Renal cortical epithelial cell (primary cell): ENCODE measurements at places on chromosomes 3 and 15. TPM values are rescaled to one million over a fixed set of nuclear protein-coding genes. Genes with fewer than 3 reads are reported as not detected.

- DNase-seq, result no peak
These were observed 24.7 kb downstream of the MAP3K13 start for GRCh38 chr3:185387646-185388045.

ZDHHC23 gene
- 6.6 and 14.6 TPM in 2 replicates for total RNA-seq

- DNase-seq, result no peak
These were observed 136.0 kb downstream of the NR2F2 start for GRCh38 chr15:96466389-96466947.

DNA sequence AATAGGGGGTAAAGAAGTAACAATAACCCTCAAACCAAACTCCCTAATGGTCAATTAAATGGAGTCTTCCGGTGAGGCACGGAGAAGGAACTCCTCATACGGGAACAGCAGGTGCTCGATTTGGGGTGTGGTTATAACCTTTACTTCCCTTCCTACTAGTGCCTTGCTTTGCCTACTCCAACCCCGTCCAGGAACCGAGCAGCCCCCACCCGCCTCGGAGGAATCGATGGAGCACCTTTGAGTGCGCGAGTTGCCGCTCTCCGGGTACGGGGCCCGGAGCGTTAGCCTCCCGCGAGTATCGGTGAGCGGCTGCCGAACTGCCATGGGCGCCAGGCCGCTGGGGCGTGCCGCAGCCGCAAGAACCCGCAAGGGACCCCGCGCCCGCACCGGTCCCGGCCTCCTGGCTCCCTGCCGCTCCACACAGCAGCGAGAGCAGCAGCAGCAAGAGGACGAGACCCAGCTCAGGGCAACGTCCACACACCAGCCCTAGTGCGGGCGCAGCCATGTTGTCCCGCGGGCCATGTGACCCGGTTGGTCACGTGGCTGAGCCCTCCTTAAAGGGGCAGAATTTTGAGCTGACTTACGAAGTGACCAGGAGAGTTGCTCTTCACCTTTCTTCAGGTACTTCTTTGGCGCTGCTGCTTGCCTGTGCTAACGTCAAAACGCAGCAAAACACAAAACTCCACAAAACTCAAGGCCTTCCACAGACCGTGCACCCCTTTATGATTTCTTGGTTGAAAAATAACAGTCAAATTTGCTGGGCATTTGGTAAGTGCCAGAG lies at the start of gene SUMF1:
SUMF1 (minus strand) TSS at position 529 of the 781 bp plus-strand sequence; CDS start at position 505, 24 bp downstream.
- DNase-seq, result peak; percentile 70

ADAMTS17 gene
- total RNA-seq, result 1.4 and 1.5 TPM in 2 replicates

DNA sequence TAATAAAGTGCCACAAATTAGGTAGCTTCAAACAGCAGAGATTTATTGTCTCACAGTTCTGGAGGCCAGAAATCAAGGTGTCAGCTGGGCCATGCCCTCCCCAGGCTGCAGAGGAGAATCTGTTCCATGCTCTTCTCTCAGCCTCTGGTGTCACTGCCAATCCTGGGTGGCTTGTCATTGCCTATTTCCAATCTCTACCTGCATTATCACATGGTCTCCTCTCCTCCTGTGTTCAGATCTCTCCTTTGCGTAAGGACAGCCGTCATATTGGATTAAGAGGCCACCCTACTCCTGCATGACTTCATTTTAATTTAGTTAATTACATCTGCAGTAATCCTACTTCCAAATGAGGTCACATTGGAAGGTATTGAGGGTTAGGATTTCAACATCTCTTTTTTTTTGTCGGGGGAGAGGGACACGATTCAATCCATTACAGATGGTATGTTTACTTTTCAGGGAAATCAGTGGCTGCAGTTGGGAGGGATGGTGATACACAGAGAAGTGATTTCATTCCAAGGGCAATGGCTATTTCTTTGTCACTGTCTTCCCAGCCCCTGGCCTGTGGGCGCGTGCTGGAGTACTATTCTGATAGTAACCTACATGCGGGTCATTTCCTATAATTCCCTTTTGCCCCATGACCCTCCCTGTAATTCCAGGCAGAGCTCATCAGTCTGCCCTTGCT lies 169.4 kb downstream of the MINAR1 start:
- DNase-seq, result no peak

DNA sequence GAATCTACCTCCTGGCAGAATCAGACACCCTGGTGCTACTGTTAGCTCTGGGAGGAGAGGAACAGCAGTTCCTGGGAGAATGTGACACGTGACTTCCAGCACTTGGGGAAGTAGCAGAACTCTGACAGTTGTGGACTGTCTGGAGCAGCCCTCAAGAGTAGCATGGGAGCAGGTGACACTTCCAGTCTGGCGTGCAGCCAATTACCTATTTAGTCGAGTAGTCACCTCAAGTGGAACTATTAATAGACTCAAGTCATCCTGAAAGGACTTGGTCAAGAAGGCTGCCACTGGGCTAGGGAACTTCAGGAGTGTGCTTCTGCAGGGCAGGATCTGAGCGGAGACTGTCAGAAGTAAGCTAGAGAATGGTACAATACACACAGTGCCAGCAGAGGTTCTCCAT lies 62.3 kb downstream of the MTHFS start:
- DNase-seq, result peak; percentile 7

PSTPIP1 gene
- not detected in 2 replicates for total RNA-seq

DNA sequence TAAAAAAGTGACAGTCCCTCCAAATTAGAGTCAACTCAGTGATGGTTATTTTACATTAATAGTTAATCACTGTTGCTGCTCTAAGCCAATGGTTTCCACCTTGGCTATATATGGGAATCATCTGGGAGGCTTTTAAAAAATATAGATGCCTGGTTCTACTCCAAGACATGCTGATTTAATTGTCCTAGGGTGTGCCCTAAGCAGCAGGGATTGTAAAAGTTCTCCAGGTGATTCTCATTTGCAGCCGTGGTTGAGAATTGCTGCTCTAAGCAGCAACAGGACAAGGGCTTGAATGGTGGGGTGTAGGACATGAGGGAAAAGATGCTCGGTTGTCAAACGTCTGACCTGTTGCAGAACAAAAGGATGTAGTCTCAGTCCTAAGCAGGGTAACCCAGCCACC lies 405.1 kb upstream of the MCTP2 start:
- DNase-seq, result no peak

- DNase-seq, result no peak
These were observed 289.6 kb downstream of the UACA start for GRCh38 chr15:70473581-70474370.

DNA sequence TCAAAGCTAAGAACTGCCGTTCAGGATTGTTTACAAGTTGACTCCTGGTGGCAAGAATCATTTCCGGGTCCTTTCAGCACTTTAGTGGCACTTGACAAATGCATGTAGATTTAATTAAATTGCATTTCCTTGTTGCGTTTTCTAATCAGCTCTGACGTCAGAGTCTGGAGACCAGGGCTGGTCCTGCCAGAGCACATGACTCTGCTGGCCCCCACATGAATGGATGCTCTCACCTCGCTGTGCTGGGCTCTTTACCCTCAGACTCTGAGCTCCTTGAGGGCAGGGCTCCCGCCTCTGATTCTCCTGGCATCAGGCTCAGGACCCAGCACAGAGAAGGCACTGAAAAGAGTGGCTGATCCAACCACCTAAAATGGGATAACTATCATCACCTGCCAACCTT lies 69.4 kb downstream of the FEM1B start:
- no peak for DNase-seq

CFAP20DC gene
- total RNA-seq, result 3.5 and 8.0 TPM in 2 replicates

DNA sequence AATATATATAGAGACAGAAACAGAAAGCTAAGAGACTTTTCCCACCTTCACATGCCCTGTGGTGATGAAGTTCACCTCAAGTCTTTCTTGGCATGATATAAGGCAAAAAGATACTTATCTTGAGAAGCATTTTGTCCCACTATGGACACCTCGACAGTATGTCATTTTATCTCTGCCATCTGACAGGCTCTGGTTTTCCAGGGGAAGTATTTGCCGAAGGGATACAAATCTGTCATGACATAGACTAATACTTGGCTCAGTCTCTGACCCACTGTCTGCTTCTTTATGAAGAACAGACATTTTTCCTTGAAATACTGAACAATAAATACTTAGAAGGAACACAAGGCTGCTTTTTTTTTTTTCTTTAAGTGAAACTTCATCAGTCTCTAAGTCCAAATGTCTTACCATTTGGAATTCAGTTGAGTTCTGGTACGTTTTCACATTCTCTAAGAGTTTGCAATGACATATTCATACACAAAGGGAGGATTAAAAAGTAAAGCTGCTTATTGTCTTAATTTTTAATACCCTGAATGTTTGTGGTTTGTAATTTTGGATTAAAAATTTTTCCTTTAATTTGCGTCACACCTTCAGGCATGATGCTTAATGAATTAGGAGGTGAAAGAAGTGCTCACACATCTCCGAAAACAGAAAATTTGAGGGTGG lies 87.8 kb upstream of the LMOD3 start:
- DNase-seq, result no peak

DNA sequence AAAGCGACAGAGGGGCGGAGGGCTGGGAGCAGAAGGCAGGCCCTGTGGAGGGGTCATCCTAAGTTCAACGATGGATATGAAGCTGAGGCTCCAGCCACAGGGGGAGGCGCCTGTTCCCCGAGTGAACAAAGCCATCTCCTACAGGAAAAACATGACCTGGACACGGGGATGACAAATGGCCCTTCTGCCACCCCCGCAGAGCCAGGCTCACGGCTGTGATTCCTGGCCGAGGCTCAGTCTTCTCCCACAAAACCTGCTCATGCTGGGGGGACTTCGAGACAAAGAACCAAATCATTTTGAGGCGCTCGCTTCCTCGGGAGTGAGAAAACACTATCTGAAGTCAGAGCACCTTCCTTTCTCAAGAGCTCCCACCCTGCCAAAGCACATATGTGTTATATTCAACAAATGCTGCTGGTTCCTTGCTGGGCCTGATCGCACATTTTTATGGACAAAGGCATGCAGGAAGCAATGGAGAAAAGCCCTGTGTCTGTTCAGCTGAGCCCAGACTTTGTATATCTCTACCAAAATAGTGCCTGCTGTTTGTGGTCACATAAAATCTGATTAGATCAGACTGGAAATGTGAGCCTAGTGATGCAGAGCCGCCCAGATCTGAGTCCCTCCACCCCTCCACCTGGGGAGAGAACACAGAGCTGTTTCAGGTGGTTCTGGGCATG lies 5.6 kb downstream of the RBP1 start:
- peak; percentile 67 for DNase-seq

UACA gene
- 42.9 and 48.0 TPM in 2 replicates for total RNA-seq

WDR5B gene
- total RNA-seq, result 3.5 and 6.7 TPM in 2 replicates

GRCh38 chr3:179276743-179277142 lies 25.8 kb upstream of the KCNMB3 start:
- DNase-seq, result no peak

SUCLG2 gene
- total RNA-seq, result 94.1 and 111 TPM in 2 replicates

DNA sequence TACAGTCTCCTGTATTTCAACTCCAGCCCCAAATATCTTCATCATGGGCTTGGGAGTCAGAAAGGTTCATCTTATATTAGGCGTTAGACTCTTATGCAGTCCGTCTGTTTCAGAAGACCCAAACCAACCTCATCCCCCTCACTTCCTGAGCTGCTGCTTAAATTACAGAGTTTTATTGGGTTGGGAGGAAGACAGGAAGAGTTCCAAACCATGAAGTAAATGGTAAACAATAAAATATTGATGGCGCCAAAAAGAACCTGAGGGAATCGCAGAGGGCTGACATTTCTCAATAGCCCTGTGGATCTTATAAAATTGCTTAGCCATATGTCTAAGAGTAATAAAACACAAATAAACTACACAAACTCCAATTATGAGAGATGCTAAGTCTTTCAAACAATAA lies 116.9 kb upstream of the C3orf80 start:
- DNase-seq, result no peak

SMAD6 gene
- 2.6 and 20.8 TPM in 2 replicates for total RNA-seq

DNA sequence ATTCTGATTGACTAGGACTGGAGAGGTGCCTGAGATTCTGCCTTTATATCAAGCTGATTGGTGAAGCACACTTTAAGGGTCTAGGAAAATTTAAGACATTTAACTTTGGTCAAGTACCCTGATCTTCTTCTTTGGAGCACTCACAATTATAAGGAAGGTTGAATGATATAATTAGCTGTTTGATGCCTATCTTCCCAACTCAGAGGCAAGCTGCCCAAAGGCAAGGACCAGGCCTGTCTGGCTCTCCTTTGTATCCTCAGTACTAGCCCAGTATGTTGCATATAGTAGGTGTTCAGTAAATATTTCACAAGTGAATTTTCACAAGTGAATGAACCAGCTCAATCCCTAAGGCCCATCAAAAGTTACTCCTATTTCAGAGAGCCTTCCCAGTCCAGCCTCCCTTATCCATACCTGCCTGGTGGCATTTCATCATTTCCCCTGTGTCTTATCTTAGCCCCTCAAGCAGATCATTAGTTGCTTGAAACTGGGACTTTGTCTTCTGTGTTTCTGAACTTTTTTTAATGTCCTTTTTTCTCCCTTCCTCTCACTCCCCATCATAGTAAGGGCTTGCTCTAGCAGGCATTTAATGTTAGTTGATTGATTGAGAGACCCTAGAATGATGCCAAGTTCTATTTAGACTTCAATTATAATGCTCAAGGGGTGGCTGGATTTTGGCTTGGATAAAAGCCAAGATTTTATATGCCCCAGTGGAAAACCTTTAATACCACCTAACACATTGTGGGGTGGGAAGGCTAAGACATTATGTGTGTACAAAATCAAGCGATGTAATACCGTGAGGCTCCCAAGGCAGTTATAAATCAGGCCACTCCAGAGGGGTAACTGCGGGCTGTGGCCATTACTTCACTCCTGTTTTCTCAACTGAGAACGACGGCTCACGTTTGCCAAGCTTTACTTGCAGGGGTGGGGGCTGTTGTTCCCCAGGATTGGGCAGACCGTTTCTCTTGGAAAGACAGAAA lies 43.2 kb upstream of the BOC start:
- DNase-seq, result no peak

DNA sequence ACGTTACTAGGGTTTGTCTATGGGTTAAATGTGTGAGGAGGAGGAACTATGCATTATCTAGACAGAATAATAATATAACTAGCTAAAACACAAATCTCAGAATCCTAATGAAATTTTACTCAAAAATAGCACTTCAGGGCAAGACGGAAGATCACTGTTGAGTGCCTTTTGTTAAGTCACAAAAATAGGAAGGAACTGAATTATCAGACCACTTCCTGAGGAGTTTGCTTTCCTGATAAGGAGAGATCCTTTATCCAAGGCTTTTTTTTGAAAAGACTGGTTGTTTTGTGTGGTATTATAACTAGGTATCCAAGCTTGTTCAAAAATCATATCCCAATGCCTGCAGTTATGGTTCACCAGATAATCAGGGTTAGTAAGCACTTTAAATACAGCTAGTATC lies 34.6 kb downstream of the NR2E3 start:
- no peak for DNase-seq

DNA sequence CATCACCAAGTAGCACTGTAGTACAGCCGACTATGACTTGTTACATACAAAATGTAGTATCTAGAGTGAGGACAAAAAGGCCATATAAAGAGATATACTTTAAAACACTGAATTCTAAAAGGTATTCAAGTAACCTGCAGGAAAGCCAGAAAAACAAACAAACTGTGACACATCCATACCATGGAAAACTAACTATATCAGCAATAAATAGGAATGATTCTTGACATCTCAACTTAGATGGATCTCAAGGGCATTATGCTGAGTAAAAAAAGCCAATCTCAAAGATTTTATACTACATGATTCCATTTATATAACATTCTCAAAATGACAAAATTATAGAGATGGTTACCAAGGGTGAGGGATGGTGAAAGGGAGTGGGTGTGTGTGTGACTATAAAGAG lies 143.0 kb downstream of the PEAK1 start:
- no peak for DNase-seq

- no peak for DNase-seq
These were observed 335.0 kb downstream of the VPS13C start for GRCh38 chr15:61725251-61725650.
